ENCODE measurements at places on chromosomes 2 and 18.

DNA sequence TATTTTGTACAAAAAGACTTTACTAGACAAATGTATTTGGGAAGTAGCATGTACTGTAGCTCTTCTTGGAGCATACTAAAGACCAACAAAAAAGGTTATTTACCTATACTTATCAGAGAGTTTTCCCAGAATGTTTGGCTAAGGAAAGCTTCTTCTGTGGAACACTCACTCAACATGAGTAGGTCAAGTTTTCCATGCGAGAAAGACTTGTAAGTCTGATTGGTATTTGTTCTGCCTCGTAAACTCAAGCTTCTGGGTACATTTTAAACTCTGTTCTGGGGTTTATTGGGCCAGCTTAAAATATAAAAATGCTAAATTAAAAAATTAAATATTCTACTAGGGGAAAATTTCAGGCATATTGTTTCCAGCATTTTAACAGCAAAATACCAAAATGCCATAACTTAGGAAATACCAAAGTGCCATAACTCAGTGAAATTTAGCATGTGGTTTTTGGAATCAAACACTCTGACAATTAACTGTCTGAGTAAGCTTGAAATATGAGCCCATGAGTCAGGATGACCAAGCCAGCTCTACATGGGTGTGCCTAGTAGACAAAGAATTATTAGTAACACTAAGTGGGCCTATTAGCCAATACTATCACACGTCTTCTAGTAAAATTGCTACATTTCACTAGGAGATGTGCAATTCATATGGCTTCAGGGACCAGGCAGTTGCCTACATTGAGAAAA is 47.3 kb upstream of the SERPINE2 start:
- DNase-seq, result peak; percentile 73

- no peak for DNase-seq
These were observed 30.3 kb downstream of the KIDINS220 start for GRCh38 chr2:8806885-8807704.

- no peak for DNase-seq
These were observed 685.1 kb upstream of the SLC8A1 start for GRCh38 chr2:41137031-41137430.

GRCh38 chr2:61619561-61619960 is 81.4 kb upstream of the XPO1 start:
- DNase-seq, result no peak

- no peak for DNase-seq
These were observed 13.7 kb downstream of the ADRA2B start for GRCh38 chr2:96102596-96103186.

- no peak for DNase-seq
These were observed 74.7 kb downstream of the KCTD1 start for GRCh38 chr18:26473672-26474071.

GRCh38 chr18:53018791-53019190 is 678.8 kb downstream of the DCC start:
- DNase-seq, result no peak

- DNase-seq, result no peak
These were observed 56.3 kb upstream of the SPOPL start for GRCh38 chr2:138445227-138445626.

DNA sequence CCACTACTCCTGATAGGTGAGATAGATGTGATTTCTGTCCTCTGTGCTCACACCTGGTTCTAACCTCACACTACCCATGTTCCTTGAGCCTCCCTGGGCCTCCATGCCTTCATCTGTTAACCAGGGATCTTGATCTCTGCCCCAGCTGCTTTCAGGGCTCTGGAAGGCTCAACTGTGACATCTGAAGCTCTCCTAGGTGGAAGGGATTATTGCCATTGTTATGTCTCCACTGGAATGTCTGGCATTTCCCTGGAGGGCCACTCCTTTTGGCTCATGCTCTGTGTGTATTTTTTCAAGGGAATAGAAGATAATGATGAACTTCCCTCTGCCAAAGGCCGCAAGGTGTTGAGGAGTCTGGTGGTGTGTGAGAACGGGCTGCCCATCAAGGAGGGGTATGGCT is 41.2 kb downstream of the PCARE start:
- DNase-seq, result no peak

GRCh38 chr2:37683921-37684780 is 12.7 kb upstream of the CDC42EP3 start:
- DNase-seq, result no peak

DNA sequence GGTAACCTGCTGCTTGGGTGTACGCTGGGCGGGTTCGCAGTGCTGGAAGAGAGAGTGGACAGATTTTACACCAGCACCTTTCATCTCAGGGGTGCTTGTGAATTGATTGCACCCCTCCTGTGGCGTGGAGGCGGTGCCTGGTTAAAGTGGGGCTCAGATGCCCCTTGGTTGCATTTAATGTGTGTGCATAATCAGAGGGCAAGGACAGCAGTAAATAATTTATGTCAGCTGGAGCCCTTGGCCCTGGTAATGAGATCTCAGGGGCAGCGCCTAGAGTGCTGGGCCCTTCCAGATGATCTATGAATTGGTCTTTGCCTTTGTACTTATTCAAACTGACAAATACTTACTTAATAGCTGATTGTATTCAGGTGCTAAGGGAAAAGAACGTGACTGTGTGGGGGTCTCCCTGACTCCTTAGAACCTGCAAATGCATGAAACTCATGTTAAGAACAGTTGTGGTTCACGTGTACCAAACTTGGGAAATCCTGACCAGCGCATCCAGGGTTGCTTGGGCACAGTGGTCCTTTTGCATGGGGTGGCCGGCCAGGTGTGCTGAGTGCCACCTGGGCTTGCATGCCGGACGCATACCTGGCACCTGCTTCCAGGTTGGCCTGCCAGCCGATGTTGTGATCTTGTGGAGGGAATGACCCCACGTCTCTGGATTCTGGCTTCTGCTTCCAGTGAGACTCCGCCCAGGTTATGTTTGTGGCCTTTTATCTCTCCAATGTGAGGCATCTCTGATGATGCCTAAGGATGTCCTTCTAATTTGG is 118.5 kb downstream of the AGAP1 start:
- DNase-seq, result no peak

DNA sequence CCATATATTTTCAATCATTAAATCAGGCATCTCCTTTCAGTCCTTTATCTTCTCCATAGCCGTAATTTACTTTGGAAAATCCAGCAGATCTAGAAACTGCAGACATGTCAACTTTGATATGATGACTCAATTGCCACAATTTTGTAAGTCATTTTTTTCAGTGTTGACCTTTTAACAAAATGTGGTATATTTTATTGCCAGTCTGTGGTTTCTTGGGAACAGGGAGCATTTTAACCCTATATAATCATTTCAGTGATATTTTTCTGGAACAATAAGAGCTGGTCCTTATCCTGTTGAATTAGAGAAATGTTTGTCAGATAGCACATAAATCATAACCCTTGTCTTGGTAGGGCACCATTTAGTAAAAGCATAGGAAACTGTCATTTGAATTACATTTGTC is 90.9 kb upstream of the UBXN4 start:
- no peak for DNase-seq

GRCh38 chr2:143901185-143901842 is 618.6 kb downstream of the ZEB2 start:
- peak; percentile 66 for DNase-seq

DNA sequence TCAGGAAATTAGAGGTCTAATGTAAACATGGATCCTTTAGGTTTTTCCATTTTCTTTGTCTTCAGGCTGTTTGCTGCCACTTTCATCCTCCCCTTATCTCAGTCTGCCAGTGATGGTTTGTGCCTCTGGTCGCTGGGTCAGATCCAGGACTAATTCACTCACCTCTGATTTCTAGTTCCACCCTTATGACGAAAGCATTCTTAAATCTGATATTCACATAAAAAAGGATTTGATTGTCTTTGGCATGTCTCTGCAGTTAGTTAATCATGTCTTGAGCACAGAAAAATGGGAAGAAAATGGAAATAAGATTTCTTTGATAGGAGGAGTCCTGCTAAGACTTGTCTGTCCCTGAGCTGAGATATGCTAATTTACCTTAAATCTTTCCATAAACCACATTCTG is 4.6 kb downstream of the IL1RL1 start:
- DNase-seq, result no peak

- DNase-seq, result peak; percentile 21
These were observed 1.0 kb upstream of the BMPR2 start for GRCh38 chr2:202375033-202375608.

DNA sequence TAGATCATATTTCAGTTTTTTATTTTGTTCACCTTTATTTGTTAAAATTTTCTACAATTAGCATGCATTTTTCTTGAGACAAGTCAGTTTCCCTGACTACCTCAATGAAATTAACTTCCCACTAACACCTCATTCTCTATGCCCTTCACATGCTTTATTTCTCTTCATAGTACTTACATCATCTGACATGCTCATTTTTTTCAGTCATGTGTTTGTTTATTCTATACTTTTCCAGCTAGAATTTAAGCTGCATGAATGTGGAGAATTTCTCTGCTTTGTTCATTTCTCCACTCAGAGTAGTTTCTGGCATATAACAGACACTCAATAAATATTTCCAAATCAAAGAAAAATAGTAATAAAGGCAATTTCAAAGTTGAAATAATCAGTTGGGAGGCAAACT is 78.9 kb upstream of the SCN7A start:
- no peak for DNase-seq

DNA sequence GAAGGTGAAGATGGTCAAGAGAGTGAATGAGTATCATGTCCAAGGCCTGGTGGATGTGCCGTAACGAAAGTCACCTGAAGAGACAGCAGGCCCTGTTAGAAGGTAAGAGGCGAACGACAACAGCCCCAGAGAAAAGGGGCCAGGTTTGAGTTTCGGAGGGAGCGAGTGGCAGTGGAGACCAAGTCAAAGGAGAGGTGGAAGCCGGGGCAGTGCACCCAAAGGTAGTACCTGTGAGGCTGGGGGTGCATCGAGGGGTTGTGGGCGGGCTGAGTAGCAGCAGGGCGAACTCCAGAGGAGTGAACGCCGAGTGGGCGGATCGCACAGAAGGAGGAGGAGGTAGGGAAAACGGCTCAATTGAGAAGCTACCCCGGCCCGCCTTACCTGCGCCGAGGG is 358 bp downstream of the USP37 start:
- no peak for DNase-seq

DNA sequence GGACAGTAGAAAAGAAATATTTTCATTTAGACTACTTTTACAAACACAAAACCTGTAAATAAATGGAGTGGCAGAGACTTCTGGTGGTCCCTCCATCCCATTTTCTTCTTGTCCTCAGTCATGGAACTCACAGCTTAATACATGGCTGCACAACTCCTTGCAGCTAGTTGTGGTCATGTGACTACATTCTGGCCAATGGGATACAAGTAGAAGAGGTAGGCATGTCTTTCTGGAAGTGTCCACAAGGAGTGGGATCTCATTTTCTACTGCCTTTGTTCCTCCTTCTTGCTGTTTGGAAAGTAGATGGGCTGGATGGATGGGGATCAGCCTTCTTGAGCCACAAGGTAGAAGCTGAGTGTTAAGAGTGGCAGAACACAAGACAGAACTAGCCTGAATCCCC is 555.8 kb downstream of the SATB2 start:
- DNase-seq, result no peak

DNA sequence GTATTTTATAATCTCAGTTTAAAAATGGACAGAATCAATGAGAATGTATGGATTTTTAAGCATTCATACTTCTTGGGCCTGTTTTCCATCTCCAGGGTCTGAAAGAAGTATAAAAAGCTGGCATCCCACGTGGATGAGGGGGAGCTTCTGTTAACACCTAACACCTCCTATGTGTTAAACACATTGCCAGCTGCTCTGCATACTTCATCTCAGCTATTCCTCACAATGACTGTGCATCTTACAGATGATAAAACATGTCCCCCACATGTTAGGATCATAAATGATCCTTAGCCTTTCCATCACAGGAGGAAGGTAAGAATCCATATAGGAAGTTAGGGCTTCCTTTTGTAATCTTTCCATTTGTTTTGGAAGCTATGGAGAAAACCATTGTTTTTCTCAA is 239.1 kb downstream of the AGPS start:
- DNase-seq, result no peak

DNA sequence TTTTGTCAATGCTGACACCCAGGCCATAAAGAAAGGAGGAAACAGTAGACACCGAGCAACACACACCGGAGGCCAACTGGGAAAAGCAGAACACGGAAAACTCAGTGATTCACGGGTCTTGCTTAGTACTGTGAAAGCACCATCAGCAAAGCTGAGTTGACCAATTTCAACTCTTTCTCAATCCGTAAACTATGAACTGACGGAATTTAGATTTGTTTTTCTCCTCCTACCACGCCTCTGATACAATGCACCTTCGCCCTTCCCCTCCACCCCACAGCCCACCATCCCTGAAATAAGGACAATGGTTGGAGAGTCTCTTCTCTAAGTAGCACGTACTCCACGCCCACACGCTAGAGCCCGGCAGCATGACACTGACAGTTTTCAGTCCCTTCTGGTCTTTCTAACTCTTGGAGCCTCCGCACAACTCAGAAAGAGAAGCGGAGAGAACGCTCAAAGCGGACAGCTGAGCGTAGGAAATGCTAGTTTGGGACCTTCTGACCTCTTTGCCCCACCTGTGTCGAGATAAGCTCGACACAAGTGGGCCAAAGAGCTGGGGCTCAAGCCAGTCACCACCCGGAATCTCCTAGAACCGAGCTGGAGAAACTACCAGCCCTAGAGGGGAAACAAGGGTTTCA is 669 bp downstream of the LNPK start:
- no peak for DNase-seq

- no peak for DNase-seq
These were observed 29.4 kb upstream of the DYSF start for GRCh38 chr2:71423817-71424420.

GRCh38 chr2:237391140-237391539 is 22.8 kb downstream of the COL6A3 start:
- no peak for DNase-seq

DNA sequence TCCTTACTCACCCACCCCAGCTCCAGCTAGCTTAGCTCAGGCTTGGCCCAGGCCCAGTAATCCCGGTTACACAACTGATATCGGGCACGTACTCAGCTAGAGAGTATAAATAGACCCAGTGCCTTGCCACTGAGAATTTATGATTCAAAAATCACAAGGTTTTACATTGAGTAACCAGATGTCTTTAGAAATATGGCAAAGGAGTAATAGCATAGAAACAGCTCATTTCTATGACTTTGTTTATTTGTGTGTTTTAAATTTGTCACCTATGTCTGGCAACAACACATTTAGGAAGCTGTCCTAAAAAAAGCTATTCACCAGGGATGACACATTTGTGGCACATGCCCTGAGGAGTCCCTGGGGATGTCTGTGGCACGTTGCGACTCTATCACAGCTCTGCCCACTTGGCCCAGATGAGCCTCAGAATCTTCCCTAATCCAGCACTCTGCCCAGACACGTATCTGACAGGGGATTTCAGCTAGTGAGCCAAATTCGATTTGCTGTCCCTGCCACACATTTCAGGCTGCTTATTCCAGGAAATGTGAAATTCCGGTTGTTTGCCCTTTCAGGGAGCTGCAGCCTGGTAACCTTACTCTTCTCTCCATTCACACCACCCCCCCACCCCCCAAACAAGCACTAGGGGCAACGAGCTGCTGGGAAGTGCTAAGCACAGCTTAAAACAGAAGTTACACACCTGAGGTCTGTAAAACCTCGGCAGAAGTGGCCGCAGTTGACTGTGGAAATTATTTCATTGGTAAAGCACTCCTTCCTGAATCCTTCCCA is 85.4 kb upstream of the ZCCHC2 start:
- DNase-seq, result no peak

GRCh38 chr18:51865538-51865937 is 474.5 kb upstream of the DCC start:
- no peak for DNase-seq

- DNase-seq, result no peak
These were observed 27.5 kb downstream of the EML4 start for GRCh38 chr2:42196403-42197267.

GRCh38 chr2:166499281-166499680 is 5.2 kb upstream of the SCN7A start:
- no peak for DNase-seq
